IMR-90 (cell line): ENCODE measurements at places on chromosomes 6 and 20.

GRCh38 chr20:48703511-48704219 lies 124.1 kb downstream of the PREX1 start:
- DNase-seq: no peak

- DNase-seq: peak; percentile 69
These were observed 56.1 kb upstream of the STMND1 start for GRCh38 chr6:17045581-17046322.

DNA sequence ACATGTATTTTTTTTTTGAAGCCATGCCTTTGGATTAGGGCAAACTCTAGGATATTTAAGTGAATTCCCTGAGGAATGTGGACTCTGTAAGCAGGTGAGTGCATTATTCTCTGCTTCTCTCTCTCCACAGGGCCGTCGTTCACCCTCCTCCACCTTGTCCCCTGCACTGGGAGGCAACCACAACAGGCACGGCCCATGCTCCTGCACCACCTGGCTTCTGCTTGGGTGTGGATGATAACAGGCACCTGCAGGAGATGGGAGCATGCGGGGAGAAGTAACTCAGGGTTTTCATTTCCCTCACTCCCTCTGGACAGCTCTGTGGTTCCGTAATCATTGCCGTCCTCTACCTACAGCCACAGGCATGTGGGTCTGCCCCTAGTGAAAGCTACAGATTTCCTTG lies 43.4 kb downstream of the HLA-C start:
- DNase-seq: no peak

- no peak for DNase-seq
These were observed 100.8 kb downstream of the DTD1 start for GRCh38 chr20:18688676-18689075.

- DNase-seq: no peak
These were observed 42.4 kb downstream of the LCA5 start for GRCh38 chr6:79494841-79495240.

GRCh38 chr6:56902641-56903464 lies 52.1 kb upstream of the BEND6 start:
- DNase-seq: peak; percentile 76

DNA sequence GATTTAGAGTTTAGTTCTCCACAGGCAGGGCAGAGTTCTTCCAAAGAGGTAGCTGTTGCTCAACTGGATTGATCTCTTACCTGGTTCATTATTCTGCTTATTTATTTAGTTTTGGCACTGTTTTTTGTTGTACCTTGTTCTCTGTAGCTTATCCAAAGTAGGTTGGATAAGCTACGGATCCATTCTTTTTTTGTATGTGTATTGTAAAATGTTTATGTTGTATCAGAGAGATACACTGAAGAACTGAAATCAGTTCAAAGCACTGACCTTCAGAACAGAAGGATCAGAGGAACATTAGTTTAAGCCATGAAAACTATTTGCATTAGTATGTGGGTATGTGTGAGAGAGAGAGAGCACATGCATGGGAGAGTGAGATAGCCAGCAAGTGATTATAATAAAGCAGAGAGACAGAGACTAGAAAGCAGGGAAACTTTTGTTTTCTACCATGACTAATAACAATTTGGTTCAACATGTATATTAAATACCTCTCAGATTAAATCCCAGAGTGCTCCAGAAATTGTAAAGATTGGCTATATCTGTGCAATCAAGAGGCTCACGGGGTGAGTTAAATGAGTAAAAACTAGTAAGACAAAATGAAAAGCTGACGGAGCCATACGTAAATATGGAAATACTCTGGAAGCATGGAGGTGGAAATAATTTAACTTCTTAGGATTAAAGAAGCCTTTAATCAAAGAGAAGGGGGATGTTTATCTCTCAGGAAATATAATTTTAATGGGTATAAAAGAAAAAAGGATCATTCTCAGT lies 40.2 kb downstream of the ITCH start:
- DNase-seq: no peak

DNA sequence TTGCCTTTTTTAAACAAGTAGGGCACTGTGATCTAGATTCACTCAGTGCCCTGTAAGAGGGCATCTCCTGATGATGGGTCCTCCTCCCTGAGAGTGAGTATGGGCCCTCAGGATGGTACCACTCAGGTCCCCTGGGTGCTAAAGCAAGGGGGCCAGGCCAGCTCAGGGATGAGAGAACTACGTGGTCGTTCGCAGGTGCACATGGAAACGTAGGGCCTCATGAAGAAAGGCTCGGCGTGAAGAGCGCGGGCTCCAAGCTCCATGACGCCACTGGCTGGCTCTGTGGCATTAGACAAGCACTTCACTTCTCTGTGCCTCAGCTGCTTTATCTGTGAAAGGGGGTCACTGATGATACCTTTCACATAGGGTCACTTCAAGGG lies 50.7 kb downstream of the SYNJ2 start:
- no peak for DNase-seq
